NCI-H1930 (cell line): ENCODE measurements at places on chromosomes 1 and 21.

DNA sequence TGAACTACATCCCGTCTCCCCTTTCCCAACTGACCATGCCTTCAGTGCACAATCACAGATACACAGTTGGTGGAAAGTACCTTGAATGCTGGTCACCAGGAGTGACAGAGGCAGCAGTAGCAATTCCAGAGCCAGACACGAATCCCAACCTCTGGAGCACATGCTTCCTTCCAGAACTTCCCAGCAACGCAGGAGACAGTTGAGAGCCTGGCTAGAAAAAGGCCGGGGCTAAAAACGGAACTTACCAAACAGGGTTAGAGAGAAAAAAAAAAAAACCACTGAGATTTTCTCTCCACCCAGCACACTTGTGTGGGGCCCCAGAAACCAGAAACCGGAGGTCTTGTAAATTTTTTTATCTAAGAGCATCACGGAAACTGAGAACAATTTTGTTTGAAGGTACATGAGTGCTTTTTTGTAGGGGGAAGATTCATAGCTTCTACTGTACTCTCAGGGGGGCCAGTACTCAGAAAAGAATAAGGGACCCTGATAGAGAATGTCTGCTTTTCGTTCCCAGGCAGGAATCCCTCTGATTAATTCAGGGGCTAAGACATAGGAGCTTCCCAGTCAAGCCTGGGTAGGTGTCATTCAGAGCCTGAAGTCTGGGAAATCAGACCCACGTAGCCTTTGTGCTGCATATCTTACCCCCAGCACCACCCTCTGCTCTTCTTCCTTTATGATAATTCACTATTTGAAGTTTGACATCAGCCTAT, at the start of gene CD48:
Gene CD48 (minus strand): TSS at position 221 of the 710 bp plus-strand sequence. CDS start 59 bp downstream, at position 162.
- no peak for DNase-seq

GRCh38 chr1:101308935-101309333, 72.1 kb downstream of the S1PR1 start:
- no peak for DNase-seq

DNA sequence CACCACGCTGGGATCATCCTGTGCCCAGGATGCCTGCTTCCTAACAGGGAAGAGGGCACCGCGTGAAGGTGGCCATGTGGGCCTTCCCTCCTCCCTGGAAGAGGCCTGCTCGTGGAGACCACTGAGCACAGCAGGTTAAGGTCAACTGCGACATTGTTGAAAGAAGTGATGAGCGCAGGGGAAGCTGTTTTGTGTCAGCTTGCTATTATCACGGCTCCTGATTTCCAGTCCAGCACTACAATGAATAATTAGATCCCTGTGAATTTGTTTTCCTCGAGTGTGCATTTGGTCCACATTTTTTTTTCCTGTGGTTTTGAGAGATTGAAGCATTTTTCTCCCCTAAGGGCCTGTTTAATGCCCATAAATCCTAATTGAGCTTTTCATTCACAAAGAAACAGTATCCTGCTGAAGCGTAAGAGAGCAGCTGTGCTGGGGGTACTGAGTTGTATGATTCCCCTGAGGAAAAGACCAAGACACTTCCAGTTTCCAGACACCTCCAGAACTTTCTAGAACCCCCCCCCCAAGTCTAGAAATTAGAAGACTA, 204.9 kb downstream of the KCNJ6 start:
- DNase-seq, result no peak

- no peak for DNase-seq
These were observed 87.0 kb downstream of the SYT14 start for GRCh38 chr1:210024996-210025395.

- DNase-seq, result no peak
These were observed 36.6 kb downstream of the DOP1B start for GRCh38 chr21:36193200-36193599.

DNA sequence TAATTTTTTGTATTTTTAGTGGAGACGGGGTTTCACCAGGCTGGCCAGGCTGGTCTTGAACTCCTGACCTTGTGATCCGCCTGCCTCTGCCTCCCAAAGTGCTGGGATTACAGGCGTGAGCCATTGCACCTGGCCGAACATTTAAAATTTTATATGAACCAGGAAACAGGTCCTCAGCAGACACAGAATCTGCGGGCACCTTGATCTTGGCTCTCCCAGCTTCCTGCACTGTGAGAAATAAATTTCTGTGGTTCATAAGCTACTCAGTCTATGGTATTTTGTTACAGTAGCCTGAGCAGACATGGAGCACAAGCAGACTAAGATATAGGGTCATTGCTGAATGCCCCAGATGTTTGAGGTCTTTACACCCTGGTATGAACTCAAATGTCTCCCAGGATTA, 23.6 kb upstream of the CTH start:
- no peak for DNase-seq

- no peak for DNase-seq
These were observed 38.9 kb downstream of the YY1AP1 start for GRCh38 chr1:155649676-155650075.

DNA sequence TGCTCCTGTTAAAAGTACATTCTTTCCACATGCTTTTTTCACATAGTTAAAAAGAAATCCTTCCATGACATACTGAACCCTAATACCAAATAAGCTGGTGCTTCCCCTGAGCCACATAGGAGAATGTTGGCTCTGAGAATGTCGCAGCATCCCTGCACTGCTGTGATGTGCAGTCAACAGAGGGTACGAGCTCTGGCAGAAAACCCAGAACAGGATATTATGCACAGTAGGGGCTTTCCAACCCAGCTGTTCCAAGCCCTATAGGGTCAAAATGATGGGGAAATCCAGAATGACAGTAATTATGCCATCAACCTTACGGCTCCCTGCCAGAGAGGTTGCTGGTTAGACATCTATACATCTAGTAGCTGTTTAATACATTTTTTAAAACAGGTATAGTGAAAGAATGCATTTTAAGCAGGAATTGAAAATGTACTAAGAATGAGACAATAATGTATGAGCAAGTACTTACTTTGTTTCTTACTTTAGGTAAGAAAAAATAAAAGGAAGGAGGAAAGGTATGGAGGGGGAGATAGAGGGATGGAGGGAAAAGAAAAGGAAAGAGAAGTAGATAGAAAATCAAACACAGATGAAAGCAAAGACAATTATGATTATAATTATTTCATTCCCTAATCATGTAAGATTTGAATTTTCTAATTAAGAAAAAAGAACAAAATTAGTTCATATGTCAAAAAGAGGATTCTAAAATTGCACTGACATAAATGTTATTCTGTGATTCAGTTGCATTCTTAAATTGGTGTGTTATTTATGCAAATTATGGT, 126.0 kb downstream of the NR5A2 start:
- no peak for DNase-seq

GRCh38 chr1:59198564-59198963, 98.3 kb upstream of the FGGY start:
- DNase-seq, result no peak

DNA sequence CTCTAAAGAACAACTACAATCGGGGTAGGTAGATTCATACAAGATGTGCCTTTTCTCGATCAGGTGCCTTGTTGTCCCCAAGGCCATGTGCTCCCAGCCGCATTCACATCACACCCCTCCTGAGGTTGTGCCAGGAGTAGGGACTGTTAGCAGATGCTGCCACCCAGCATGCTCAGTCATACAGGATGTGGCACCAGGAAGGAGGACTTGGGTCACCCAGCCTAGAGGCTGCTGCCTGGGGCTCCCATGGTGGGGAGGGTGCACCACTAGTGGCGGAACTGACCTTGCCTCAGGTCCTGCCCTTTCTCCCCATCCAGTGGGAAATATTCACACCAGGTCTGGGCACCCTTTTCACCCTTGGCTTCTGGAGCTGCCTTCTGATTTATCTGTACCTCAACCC, 8.3 kb downstream of the TEX35 start:
- DNase-seq, result no peak

DNA sequence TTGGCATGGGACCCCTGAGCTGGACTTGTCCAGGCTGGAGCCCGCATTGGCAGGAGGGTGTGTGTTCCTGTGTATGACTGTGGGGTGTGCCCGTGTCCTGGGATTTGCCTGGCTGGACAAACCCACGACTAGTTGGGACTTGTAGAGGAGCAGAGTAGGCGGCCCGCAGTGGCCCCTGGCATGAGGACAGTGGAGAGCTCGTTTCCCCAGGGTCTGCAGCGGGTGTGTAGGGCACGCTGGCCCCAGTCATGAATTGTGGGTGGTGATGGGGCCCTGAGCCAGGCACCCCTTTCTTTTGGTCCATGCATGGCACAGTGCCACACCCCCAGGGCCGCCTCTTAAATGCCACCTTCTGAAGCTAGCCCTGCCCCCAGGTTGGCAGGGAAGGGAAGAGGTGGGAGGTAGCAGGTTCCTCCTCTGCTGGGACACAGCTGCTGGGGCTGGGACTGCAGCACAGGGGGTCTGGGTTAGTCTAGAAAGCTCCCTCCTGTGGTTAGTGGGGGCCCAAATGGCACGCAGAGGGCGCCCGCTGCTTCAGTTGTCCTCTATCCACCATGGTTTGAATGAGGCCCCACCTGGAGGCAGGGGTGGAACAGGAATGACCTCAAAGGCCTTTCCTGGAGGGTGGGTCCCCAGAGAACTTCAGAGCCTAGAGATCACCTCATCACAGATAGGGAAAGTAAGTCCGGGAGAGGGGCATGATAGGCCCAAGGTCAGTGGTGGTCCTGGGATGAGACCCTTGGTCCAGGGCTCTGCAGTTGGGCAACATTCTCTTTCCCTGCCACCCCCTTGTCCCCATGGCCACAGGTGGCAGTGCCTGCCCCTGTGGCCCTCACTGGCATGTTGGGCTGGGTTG, 4.1 kb downstream of the CROCC start:
- DNase-seq, result no peak

GRCh38 chr1:45629035-45629434, 5.2 kb upstream of the CCDC17 start:
- DNase-seq, result no peak

DNA sequence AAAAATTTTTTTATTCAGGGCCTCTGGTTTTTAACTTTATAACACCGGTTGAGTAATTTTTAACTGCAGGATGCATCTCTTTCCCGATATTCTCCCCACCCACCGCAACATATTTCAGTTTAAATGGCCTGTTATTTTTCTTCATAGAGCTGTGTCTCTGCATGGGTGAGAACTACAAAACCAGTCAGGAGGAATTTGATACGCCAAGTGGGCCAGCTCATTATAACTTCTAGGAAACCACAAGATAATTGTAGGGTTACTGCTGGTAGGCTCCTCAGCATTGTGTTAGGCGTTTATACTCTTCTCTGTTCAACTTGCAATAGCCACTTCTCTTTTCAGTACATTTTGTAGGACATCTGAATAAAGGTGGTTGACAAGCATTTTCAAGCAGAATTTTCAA, 169.7 kb downstream of the PBX1 start:
- DNase-seq, result no peak

DNA sequence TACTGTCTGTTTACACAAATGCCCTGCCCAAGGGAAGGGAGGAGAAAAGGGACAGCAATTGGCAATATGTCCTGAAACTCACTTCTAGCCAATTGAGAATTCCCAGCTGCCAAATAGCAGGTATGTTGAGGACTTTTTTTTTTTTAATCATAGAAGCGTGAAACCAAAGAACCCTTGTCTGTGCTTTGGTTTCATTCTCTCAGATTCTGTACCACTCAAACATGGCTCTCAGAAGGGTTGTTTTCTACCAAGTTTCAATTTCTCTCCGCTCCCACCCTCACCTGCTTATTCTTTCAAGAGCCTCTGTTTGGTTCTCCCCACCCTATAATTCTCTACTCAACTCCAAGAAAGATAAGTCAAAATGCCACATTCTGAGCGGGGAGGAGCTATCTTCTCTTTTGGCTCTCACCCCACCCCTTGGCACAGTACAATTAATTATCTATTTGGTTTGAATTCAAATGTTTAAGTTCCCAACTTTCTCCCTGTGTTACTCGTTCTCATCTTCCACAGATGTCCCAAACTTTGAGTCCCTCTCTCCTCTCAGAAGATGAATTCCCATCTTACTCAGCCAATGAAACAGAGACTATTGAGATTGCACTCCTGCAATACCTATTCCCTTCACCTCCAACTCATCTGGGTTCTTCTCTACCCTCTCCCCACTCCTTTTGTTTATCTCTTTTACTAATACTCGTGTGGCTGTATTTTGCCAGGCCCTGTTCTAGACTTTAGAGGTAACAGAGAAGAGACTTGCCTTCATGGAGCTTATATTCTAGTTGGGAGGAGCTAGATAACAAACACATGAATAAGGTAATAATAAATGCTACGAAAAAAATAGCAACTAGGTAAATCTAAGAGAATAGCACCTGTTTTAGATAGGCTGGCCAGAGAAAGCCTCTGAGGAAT, 3.9 kb upstream of the TP53BP2 start:
- no peak for DNase-seq
